ENCODE measurements at places on chromosomes 7 and 10. TPM values are rescaled to one million over a fixed set of nuclear protein-coding genes. Genes with fewer than 3 reads are reported as not detected.

PNLIPRP1 gene
- not detected for total RNA-seq

HOGA1 gene
- total RNA-seq, result 0.32 TPM

NAT16 gene
- not detected for total RNA-seq

IGFBP1 gene
- total RNA-seq, result not detected

CCDC172 gene
- total RNA-seq, result not detected

DLX6 gene
- total RNA-seq, result not detected

MALRD1 gene
- total RNA-seq, result 0.14 TPM

CYP26C1 gene
- 0.09 TPM for total RNA-seq

NUTM2A gene
- 0.37 TPM for total RNA-seq

MRLN gene
- not detected for total RNA-seq

SPDYE6 gene
- total RNA-seq, result not detected

ABCB4 gene
- 0.30 TPM for total RNA-seq

PAPOLB gene
- not detected for total RNA-seq

FZD8 gene
- 25.2 TPM for total RNA-seq
